Fibroblast of skin of left quadriceps (primary cell): ENCODE measurements at places on chromosomes 4 and X.

GRCh38 chr4:140052050-140052449, 101.9 kb downstream of the MAML3 start:
- DNase-seq, result no peak

- DNase-seq, result peak; percentile 64
Observed at GRCh38 chr4:184417802-184418511, 56.4 kb downstream of the IRF2 start.

DNA sequence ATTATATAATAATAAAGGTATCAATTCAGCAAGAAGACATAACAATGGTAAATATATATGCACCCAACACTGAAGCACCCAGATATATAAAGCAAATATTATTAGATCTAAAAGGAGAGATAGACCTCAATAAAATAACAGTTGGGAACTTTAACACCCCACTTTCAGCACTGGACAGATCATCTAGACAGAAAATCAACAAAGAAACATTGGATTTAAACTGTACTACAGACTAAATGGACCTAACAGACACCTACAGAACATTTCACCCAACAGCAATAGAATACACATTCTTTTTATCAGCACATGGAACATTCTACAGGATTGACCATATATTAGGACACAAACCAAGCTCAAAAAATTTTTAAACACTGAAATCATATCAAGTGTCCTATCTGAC, 76.6 kb downstream of the CBR4 start:
- DNase-seq, result no peak

- DNase-seq, result no peak
Observed at GRCh38 chrX:11770320-11770719, 12.3 kb downstream of the MSL3 start.

DNA sequence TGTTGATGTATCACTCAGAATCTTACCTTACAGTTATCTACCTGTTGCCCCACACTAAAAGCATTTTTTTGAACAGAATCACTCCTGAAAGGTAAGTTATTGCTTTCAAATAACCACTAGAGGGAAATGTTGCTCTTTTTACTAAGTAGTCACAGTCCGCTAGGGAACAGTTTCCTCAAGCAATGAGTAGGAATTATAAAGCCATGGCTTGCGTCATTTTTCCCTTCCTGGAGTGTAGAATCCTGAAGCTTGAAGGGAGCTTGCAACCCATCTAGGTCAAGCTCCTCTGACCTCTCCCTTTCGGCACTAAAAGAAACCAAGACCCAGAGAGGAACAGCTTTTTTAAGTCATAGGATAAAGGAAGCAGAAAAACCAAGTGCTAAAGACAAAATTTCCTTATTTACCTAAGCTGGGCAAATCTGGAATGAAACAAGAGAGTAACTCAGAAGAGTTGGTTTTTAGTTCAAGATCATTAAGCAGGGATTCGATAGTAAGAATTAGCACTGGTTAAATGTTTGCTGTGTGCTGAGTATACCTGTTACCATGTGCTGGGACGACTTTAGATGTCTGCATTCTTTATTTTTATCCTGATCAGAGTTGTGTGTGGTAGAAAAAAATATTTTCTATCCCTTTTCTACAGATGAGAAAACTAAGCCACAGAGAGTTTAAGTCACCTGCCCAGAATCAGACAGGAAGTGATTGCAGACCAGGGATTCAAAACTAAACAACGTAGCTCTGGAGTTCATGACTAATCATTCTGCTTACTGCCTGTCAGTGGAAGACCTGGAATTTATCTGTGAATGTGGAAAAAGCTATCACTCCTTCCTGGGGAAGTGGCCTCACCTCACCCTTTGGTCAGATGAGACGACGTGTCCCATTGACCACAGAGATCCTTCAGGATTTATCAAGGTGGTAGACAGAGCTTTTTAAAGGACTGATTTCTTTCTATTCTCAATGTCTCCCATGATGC, 631.5 kb downstream of the RAB28 start:
- DNase-seq, result peak; percentile 18

GRCh38 chrX:8310409-8310808, 139.3 kb upstream of the VCX2 start:
- DNase-seq, result no peak

DNA sequence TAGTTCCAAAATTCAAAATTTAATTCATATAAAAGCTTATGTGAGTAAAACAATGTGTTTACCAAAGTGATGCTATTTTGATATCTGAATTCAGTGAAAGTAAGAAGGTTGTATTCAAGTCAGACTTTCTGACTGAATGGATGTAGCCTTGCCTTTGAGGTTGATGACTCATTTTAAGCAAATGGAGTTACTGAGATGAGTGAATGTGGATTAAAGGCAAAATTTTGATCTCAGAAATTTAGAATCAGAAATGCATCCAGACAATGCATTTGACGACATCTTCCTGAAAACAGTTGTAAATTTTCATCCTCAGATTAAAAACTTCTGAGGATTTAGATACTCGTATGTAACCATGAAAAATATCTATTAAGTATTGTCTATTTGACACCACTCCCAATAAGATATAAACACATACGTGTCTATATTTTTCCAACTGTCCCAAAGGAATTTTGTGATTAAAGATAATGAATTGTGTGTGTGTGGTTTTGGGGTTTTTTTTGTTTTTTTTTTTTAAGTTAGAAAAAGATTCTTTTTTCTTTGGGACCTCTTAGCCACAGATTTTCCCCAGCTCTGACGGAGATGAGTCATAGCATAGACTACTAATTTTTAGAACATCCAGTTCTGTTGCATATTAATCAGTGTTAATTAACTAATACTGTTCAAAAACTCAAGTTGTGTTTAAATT, 34.4 kb downstream of the NFKB1 start:
- peak; percentile 27 for DNase-seq
